ENCODE measurements at places on chromosomes 5 and 9.

GRCh38 chr9:21096901-21097255 lies 19.1 kb upstream of the IFNB1 start:
- no peak for DNase-seq

DNA sequence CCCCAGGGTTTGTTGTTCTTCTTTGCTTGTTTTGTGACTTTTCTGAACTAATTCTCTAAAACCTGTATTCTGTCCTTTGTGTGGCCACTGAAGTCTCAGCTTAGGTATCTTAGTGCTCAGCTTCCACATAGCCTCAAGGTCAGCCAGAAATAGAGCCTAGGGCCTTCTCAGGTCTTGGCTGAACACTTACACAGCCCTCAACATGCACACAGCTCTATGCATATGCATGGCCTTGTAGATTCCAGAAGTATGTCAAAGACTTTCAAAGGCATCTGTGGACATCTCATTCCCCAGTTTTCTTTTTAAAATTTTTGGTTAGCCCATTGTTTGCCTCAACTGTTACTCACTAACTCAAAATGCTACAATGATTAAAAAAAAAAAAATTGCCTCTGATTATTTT lies 99.9 kb upstream of the GRIA1 start:
- DNase-seq, result no peak

DNA sequence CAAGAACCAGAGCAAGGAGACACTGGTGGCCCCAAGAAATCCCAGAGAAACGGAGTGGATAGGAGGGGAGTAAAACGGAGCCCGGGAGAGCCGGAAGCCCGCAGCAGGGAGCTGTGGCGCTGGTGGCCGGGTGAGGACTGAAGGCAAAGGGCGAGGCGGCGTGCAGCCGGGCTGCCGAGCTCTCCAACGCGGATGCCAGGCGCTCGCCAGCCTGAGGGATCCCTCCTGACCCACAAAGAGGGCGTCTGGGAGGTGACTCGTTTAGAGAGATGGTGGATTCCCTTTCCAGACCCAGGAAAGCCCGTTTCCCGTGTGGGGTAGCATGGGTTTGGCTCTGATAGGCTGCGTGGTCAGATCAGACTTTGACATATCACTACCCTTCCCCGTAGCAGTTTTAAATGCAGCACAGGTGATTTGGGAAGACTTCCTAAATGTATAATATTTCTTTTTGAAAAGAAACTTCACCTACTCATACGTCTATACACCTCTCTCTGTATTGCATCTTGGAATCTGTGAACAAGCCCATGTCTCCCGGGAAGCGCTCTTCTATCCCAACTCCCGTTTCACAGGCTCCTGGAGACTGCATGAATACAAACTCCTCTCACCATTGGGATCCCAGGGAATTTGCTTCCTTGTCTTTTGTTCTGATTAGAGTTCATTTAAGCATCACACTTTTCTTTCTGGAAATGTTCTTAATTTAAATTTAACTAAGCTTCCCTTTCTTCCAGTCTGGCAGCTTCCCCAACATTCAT lies 158.1 kb downstream of the C9orf152 start:
- peak; percentile 35 for DNase-seq

DNA sequence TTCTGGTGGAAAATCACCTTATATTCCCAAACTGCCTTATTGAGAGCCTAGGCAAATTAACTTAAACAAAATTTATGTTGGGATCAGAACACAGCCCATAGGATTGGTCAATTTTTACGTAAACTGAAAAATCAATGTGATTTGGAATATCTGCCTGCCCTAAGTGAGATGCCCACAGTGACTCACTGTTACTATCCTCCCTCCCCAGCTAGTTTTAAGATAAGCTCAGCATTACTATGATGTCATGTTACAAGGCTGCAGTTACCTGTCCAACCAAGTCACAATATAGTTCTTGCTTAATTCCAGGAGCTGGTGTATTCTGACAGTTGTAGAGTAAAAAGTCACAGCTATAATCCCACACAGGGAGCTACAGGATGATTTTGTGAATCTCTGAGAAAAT lies 23.1 kb downstream of the SKP1 start:
- DNase-seq, result no peak

DNA sequence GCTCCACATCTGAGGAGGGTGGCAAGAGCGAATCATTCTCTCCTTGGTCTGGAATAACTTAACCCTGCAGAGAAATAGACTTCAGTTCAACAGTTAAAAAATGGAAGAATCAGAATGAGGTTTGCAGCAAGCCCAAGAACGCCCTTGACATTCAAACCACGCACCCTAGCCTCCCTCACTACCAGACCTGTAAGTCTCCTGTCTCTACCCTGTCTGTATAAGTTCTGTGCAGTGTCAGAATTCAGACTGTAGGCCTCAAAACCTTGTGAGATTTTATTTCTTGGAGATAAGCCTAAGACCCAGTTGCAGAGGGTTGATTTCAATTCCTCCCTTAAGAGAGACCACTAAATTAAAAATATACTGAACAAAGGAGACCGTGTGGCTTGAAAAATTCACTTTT lies 35.8 kb upstream of the PLPP1 start:
- no peak for DNase-seq

DNA sequence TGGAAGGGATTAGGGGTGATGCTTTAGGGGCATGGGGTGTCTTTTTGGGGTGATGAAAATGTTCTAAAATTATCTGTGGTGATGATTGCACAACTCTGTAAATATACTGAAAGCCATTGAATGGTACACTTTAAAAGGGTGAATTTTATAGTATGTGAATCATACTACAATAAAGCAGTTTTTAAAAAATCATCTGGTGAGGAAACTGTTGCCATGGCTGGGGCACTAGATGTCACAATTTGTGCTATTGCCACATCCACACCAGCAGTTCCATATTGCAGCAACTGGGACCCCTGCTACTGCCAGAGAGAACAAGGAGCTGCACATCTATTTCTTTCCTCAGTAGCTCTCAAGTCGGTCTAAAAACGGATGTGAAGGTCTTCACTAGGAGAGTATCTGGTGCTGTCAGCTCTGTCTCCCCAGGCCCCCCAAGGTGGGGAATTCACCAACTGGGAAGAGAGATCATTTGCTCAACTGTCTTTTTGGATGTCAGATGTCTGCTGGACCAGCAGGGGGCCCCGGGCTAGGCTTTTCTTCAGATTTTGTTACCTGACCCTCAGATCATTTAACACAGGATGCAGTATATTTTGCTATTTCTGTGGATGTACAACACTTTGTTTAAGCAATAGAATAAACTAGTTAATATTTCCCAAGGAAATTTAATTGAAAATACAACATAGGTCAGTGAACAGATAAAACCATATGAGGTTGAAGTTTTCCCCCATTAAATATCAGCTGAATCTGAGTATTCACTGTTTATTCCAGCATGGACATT lies 13.2 kb downstream of the CMYA5 start:
- DNase-seq, result peak; percentile 65

DNA sequence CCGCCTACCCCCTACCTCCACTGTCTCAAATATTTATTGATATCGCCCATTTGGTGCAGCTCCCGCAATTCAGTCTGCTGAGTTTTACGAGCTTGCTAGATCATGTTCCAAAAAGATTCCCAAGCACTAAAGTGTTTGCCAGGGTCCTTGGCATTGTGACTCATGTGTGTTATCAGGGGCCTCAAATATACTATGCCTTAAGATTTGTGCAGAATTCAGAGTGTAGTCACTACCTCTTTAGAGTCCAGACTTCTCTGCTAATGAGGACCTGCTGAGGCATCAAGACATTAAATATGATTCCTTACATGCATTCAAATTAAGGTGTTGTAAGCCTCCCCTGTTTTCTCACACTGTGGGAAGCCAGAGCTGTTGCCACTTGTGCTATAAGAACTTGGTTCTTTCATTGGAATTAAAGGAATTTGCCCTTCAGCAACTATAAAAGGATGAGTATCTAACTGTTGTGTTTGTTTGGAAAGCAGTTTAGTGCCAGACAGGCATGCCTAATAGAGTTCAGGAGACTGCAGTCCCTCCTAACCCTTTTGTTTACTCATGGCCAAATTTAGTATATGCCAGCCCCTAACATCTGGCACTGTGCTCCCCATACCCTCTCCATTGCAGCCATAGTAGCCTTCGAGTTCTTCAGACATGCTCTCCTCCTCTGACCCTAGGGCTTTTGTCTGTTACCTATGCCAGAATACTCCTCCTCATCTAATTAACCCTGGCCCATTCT lies 316.4 kb downstream of the NR3C1 start:
- DNase-seq, result no peak

Measured in Kasumi-1 (cell line).